Activated CD4-positive, alpha-beta T cell treated with anti-CD3 and anti-CD28 coated beads for 4 hours (primary cell): ENCODE measurements at places on chromosomes 5 and 9.

GRCh38 chr9:93116072-93116961 is 17.7 kb downstream of the NINJ1 start:
- DNase-seq: no peak

- no peak for DNase-seq
Measured at GRCh38 chr5:33936381-33937016, at the start of gene RXFP3. RXFP3 (plus strand) TSS chr5:33936386; CDS start chr5:33936741, 355 bp downstream.

- DNase-seq: no peak
Measured at GRCh38 chr5:181111010-181111409, 20.0 kb downstream of the OR2V1 start.

GRCh38 chr9:76271755-76272154 is 122.5 kb downstream of the RFK start:
- no peak for DNase-seq

DNA sequence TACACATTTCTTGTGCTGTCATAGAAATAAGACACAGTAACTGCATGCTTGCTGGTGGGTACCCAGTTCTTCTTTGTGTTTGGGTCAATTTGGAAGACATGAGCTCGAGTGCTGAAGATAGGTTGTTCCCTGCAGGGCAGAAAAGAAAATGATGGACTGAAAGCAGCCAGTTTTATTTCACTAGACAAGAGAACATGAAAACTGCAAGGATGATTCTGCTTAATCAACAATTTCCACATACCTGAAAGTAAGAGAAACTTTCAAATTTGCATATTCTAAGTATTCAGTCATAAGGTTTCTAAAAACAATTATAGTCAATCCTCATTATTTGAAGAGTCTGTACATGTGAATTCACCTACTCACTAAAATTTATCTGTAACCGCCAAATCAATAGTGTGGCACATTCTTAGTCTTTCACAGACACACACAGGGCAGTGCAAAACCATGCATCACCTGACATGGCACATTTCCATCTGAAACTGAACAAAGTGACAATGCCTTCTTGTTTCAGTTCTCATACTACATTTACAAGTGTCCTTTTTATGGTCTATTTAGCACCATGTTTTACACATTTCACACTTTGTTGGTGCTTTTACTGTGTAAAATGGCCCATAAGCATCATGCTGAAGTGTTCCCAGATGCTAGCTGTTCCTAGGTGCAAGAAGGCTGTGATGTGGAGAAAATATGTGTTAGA is 56.9 kb downstream of the HOMER1 start:
- no peak for DNase-seq

GRCh38 chr5:137492331-137492730 is 6.8 kb downstream of the SPOCK1 start:
- DNase-seq: no peak

DNA sequence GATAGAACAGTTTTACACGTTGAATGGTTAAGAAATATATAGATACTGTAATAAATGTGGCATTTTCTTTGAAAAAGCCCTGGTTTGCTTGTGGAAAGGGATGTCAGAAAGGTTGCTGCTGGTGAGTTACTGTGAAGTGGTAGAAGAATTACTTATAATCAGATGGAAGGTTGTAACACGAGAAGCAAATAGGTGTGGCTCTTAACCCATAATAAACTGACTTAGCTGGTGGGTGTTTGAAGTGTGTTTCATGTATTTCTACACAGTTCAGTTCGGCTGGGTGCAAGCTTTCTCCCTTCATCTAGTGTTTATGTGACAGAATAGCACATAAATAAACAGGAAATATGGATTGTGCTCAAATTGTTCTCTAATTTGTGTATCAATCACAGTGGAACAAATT is 5.5 kb downstream of the CNOT6 start:
- no peak for DNase-seq

- DNase-seq: no peak
Measured at GRCh38 chr9:132716007-132716406, 45.7 kb downstream of the GTF3C4 start.

DNA sequence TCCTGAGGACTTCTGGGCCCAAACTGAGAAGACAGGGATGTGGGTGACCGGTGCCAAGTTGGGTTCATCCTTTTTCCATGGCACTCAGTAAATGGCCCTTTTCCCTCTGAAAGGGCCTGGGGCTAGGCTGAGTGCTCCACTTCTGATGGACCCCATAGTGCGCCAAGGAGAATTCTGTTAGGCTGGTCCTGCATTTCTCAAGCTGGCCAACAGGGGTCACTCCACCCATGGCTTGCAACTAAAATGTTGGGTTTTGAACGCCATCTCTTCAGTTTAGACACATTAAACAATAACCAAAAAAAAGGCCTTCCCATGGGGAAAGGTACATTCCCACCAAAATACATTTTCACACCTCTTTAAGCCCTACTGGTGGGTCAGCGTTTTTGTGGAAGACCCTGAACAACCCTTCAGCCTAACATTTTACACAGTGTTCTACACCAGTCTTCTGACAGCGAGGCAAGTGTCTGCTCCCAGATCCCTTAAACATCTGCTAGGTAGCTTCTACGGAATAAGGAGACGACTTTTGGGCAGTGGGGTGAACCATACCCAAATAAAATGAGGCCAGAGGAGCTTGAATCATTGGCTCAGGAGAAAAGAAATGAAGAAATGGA is 27.3 kb downstream of the CNTFR start:
- no peak for DNase-seq

- DNase-seq: no peak
Measured at GRCh38 chr5:43627028-43627427, 24.0 kb downstream of the NNT start.

DNA sequence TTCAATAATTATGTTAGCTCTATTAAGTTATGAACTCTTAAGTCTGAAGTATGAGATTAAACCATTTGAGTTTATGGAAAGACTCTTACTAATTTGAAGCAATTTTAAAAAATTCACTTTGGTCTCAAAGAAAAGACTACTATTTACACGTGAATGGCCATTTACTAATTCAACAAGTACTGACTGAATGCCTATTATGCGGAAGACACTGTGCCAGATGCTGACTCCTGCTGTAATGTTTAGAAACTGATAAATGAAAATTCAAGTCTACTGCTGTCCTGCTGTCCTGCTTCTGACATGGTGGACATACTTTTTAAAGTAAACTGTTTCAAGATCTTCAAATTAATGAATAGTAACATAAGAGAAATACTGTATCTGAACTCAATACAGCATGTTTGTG is 116.2 kb downstream of the MPDZ start:
- no peak for DNase-seq

DNA sequence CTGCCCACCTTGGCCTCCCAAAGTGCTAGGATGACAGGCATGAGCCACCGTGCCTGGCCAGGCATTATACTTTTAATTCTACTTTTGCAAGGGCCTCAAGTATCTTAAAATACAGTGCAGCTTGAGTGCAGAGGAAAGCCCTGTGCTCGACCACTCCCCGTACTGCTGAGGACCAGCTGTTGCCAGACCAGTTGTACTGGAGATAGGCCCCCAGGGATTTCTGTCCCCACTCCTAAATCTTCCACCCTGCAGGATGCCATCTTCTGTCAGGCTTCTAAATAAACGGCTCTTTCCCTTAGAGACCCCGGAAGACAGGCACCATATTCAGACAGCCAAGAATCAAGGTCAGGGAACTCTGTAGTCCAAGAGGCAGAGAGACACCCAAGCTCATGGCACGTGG is 16.6 kb upstream of the PSMD5 start:
- no peak for DNase-seq

- DNase-seq: no peak
Measured at GRCh38 chr5:180180846-180181245, 28.2 kb downstream of the RASGEF1C start.

DNA sequence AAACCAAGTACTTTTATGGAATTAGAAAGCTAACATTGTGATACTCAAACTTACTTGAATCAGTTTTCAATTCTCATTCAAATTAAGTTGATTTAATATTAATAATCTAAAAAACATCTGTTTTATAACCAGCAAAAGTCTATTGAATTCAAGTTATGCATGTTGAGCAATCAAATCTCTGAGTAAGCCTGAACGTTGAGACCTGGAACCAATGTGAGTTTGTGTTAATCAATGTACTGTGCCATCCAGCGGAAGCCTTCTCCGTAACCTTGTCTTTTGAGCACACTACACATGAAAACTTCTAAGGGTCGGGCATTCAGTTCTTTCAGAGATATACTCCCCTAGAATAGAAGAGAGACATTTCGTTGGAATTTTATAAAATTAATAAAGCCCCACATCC is 25.9 kb downstream of the SAR1B start:
- DNase-seq: no peak

- DNase-seq: no peak
Measured at GRCh38 chr9:81363916-81364480, 325.3 kb downstream of the TLE1 start.

GRCh38 chr5:178115136-178115813 is 1.9 kb downstream of the N4BP3 start:
- DNase-seq: no peak
